Left renal cortex interstitium (tissue), 4 donors: ENCODE measurements at places on chromosomes 5 and 9. TPM values are rescaled to one million over a fixed set of nuclear protein-coding genes. Genes with fewer than 3 reads are reported as not detected.

- no peak for DNase-seq
Measured at GRCh38 chr5:137632716-137633115, 103.2 kb downstream of the KLHL3 start.

GRCh38 chr9:109705515-109705914, 74.5 kb upstream of the PALM2AKAP2 start:
- no peak for DNase-seq

GRCh38 chr9:120405860-120406259, 174.1 kb downstream of the CDK5RAP2 start:
- DNase-seq, result no peak

Gene TSSK1B
- not detected for polyA plus RNA-seq

- DNase-seq, result no peak
Measured at GRCh38 chr5:12467799-12468198, 563.6 kb upstream of the CTNND2 start.

GRCh38 chr5:138542180-138542955, 668 bp downstream of the ETF1 start:
- DNase-seq, result peak; percentile 7

Gene POLR3G
- polyA plus RNA-seq, result 1.4 TPM

GRCh38 chr5:35237580-35238376, 7.5 kb upstream of the PRLR start:
- DNase-seq, result no peak

- no peak for DNase-seq
Measured at GRCh38 chr5:139650689-139651042, 2.5 kb downstream of the CXXC5 start.
